Smooth muscle cell of the brain vasculature (primary cell): ENCODE measurements at places on chromosomes 5 and 9.

DNA sequence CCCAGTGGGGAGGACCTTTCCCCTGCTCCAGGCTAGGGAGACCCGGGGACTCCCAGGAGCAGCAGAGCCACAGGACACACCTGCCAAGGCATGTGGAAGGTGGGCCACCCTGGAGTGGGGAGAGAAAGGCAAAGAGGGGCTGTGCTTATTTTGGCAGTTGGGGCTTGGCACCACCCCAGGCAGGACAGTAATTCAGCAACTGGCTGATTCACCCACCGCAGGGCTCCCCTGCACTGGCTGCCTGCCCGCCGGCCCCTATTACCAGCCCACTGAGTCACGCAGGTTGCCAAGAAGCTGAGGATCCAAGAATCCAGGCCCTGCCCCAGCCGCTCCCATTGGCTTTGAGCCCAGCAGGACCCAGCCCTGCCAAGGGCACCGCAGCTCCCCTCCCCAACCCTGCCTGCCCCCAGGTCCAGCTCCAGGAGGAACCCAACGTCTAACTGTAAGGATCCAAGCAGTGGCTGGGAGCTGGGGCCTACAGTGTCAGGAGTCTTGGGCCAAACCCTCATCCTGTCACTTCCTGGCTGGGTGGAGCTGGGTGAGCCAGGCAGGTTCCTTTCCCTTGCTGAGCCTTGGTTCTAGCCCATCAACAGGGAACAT, 14.2 kb upstream of the RALGDS start:
- no peak for DNase-seq

GRCh38 chr5:151448038-151448985, 909 bp downstream of the SLC36A1 start:
- DNase-seq: no peak

GRCh38 chr5:135038205-135038812, 4.3 kb upstream of the PITX1 start:
- DNase-seq: no peak

DNA sequence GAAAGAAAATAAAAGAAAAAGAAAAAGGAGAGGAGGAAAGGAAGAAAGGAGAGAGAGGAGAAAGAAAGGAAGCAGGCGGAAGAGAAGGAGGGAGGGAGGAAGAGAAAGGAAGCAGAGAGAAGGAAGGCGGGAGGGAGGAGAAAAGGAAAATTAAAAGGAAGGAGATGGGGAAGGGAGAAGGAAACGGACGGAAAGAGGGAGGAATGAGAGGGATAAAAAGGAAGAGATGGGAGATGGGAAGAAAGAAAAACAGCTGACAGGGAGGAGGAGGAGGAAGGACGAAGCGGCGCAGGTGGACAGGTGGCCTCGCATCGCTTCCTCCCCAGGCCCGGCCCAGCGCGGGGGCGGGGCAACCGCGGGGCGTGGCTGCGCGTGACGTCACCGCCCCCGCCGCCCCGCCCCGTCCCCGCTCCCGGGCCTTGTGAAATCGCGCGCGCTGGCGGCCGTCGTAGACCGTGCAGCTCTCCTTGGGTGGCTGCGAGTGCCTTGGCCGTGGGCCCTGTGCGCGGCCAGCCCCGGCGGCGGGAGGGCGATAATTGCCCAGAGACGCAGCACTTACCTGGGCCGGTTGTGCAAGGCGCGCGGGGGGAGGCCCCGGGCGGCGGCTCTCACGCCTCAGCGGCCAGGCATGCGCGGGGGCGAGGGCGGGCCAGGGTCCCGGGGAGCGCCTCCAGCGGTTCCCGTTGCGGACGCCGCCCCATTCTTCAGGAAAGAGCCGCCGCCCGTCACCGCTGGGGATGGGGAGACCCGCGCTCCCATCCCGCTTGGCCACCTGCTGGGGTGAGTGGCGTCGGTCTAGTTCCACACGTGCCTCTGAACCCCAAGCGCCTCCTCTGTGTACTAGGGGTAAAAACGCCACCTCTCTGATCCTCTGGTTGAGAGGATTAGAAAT, 49.6 kb upstream of the FOXE1 start:
- peak; percentile 1 for DNase-seq

DNA sequence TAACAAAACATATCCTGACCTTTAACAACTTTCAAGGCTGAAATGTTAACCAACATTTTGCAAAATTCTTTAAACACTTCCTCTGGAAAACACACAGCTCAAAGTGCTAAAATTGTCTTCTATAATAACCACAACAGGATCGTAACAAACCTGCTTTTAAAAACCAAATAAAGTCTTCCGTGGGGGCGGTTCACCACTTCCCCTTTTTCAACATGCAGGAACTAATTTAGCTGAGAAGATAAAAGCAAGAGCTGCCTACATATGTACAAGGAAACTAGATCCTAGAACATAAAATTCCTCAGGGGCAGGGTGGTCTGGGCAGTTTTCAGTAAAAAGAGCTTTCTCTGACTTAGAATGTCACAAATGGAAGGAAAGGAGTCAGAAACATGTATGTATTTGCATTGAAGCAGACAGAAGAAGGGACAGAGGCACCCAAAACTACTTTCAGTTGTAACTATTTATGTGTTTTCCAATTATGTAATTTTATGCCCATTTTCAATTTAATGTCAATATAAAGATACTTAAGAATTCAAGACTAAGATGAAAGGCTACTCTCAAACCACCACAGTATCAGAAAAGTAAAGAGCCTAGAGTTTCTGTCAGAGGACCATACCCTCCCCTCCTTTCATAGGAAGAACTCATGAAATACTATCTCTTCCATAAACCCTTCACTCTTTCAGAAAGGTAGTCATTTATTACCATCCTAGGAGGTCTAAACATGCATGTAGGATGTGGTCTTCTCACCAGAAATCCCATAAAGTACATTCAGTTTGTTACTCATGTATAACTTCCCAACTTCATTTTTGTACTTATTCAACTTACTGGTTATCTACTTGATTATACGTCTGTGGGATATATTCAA, 185.9 kb upstream of the RASA1 start:
- no peak for DNase-seq

- no peak for DNase-seq
These were observed 151.7 kb upstream of the HCN1 start for GRCh38 chr5:45847877-45848276.

GRCh38 chr5:31133488-31133887, 60.0 kb upstream of the CDH6 start:
- DNase-seq: no peak
